IPS DF 6.9 (cell line): ENCODE measurements at places on chromosomes 4 and X.
A peak's percentile ranks its signal among the peaks of the same experiment; 100 is the strongest.

- DNase-seq = no peak
These were observed 35.9 kb downstream of the ANKRD17 start for GRCh38 chr4:73222466-73223257.

DNA sequence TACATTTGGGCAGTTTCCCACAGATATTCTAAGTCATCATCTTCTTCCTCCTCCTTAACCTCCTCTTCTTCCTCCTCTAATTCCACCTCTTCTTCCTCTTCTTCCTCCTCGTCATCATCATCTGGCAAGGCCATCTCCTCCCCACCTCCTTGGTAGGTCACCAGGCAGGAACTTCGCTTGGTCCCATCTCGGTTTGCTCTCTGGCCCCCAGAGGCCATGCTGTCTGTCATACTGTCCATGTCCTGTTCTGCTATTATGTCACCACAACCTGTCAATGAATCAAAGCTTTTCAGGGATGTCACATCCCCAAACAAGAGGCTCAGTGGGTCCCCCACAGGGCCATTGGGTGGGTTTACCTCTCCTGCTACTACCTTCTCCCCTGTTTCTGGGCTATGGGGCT is 13.5 kb downstream of the AMER1 start:
- DNase-seq = no peak

DNA sequence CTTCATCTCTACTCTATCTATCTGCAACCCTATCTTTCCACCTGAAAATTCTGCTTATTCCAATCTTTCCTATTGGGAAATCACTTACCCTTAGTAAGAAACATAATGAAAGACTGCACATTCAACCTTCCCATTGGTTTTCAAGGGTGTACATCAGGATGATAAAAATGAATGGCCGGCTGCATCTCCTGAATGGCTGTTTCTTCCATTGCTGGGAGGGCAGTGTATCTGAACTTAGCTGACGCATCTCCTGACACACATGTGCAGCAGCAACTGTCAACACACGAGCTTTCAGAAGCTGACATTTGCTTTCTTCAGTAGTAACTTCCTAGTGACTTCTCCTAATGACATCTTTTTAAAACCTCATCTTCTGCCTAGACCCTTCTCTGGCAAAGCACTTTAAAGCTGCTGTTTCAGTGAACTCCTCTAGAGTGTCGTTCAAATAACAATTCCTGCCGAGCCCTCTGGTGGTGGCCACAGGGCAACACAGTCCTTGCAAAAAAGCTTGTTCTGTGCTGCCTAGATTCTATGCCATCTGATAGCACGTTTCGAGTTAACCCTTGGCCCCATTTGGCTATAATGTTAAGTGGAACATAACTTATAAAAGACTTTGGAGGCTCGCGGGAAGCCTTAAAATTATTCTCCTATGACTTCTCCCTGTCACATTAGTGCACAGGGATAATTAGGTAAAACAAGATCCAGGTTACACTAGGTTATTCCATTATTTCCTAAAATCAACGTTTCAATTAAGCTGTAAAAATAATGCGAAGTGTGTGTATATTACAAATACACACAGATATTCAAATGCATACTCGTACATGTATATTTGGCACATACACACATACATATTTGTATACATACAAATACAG is 2340.7 kb downstream of the PCDH7 start:
- DNase-seq = peak; percentile 39

DNA sequence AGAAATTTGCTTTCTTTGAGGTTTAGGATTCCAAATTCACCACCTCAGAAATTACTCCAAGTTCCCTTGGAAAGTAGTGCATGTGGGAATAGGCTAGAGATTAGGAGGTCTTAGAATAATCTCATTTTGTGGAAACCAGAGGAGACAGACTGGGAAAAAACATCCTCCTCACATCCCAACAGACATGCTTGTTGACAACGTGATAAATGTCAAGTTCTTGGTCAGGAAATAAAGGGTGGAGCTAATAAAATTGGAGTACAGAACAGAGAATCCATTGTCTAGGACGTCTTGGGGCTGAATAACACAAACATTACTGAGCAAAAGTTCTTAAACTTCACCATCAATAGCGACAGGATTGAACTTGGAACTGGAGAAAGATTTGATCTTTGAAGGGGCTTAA is 233.4 kb downstream of the PABPC4L start:
- DNase-seq = no peak

GRCh38 chr4:8112036-8112576 is 46.5 kb downstream of the ABLIM2 start:
- DNase-seq = no peak

DNA sequence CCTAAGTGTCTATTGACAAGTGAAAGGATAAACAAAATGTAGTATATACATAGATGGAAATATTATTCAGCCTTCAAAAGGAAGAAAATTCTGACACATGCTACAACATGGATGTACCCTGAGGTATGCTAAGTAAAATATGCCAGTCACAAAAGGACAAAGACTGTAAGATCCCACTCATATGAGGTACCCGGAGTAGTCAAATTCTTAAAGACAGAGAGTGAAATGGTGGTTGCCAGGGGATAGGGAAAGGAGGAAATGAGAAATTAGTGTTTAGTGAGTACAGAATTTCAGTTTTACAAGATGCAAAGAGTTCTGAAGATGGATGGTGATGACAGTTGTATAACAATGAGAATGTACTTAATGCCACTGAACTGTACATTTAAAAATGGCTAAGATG is 102.3 kb upstream of the NAP1L5 start:
- no peak for DNase-seq

DNA sequence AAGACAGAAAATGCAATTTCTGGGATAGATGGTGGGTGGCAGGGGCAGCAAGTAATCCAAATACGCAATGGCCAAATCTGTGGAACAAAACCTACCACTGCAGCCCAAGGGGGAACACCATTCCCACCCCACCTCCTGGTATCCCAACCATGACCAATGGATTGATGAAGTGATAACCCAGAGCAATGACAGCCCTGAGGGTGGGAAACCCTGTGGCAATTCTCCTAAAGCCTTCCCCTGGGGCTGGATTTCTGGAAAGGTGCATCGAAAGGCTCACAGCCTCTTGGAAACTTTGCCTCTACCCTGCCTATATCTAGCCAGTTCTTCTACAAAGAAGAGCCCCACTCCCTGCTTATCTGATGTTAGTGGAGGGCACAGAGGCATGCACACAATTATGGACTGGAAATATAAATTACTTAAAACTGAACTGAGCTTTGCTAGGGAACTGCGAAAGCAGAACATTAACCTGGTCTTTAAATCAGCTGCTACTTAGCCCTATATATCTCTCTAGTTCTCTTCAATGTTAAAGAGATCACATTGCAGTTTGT is 59.9 kb upstream of the TXK start:
- no peak for DNase-seq

DNA sequence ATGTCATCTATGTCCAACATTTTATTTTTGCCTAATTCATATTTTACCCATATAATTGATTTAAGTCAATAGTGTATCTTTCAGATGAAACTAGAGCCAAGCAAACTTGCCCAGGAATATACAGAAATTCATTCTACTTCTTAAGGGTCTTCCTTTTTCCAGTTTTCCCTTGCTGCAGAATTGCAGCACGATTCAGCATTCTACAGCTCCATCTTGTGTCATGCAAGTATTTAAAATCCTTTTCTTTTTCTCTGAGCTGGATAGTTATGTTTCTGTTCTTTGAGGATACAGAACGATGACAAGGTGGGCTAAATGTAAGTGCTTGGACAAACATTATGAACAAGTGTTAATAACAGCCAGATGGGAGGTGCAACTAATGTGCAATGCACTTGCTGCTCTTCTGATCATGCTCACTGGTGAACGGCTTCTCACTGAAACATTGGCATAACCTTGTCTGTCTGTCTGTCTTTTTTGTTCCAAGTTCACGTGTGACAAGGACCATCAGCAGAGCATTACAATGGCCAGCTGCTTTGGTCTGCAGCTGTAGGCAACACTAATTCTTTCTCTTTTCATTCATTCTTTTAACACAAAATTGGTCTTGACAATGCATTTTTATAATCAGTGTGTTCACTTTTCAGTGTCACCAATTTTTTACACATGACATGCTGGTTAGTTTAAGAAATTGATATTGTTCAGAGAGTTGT is 1821.7 kb downstream of the ARAP2 start:
- DNase-seq = no peak

DNA sequence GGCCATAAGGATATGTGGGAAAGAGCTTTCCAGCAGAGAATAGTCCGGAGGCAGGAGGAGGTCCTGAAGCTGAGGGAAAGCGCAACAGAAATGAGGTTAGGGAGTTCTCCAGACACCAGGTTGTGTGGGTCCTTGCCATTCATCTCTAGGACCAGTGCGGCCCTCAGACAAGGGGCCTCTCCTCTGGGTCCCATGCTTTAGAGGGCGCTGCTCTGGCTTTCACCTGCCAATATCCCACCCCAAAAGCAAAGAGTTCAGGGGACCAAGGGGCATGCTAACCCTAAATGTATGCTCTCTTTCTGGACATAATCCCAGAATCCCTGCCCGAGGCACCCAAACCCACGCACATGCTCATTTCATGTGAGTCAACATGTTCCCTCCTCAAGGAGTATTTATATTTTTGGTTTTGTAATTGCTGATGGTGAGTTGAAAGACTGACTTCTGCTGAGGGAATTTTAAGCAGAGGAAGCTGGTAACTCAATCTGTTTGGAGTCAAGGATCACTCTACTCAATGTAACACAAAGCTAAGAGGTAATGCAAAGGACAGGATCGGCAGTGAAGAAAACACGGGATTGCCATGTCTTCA is 14.8 kb downstream of the RPL34 start:
- DNase-seq = no peak

GRCh38 chrX:139199933-139200332 is 330.6 kb upstream of the F9 start:
- no peak for DNase-seq

DNA sequence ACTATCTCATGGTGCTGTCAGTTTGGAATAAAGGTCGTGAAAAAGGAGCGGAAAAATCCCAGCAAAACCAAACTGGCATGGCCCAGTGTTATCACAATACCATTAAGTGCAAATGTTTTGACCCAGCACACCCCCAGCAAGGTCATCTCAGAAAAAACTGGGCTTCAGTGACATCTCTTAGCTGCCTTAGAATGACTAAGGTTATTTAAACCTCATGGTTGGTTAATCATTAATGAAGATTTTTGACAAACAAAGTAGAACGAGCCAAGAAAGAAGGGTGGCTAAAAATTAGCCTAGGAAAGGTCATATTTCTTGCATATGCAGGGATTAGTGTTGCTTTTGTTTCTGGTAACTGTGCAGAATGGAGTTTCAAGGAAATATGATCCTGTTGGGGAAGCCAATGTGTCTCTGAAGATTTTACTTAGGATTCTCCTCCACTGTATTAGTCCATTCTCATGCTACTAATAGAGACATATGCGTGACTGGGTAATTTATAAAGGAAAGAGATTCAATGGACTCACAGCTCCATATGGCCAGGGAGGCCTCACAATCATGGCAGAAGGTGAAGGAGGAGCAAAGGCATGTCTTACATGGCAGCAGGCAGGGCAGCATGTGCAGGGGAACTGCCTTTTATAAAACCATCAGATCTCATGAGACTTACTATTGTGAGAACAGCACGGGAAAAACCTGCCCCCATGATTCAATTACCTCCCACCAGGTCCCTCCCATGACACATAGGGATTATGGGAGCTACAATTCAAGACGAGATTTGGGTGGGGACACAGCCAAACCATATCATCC is 83.5 kb downstream of the CHRNA9 start:
- DNase-seq = no peak

DNA sequence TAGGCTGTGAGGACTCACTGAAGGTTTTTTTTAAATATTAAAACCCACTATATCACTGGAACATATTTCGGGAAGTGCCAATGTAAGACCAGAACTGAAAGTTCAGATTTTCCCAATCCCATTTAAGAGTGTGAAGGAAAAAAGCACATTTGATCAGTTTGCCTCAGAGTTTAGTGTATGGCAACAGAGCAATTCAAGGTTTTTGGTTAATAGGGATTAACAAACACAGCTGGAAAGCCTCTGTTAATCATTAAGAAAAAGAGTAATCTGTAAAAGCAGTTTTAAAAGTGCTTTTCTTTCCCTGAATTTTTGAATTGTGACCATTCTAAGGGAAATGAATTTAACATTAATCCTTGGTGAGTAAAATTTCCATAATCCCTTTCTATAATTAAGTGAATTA is 60.4 kb downstream of the NPY5R start:
- DNase-seq = no peak

GRCh38 chr4:78481180-78481579 is 70.4 kb upstream of the ANXA3 start:
- no peak for DNase-seq

GRCh38 chr4:26964512-26964911 is 103.9 kb downstream of the STIM2 start:
- no peak for DNase-seq
